ENCODE measurements at places on chromosomes 5 and 9. TPM values are rescaled to one million over a fixed set of nuclear protein-coding genes. Genes with fewer than 3 reads are reported as not detected.

Gene PFN3
- not detected for total RNA-seq

Gene MTREX
- 82.5 TPM for total RNA-seq

Gene SHOC1
- total RNA-seq: not detected

Gene LHFPL2
- 51.2 TPM for total RNA-seq

Gene TMEM161B
- 9.6 TPM for total RNA-seq

Gene CDH6
- 27.1 TPM for total RNA-seq

DNA sequence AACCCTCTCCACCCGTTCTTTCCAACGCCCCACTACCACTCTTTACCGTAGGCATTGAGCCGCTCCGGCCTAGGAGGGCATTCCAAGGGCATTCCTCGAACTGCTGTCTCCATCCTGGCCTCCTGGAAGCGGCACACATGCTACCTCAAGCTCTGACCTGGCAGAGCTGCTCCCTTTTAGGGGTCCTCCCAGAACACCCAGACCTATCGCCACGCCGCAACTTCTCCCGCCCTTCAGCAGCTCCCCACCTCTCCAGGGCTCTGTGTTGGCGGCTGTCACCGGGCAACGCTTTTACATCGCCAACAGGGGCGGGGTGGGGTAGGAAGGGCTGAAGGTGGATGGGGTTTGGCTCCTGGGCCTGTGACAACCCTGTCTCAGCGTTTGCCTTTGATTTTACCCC lies 4.6 kb upstream of the MYORG start:
- DNase-seq: peak; percentile 18

DNA sequence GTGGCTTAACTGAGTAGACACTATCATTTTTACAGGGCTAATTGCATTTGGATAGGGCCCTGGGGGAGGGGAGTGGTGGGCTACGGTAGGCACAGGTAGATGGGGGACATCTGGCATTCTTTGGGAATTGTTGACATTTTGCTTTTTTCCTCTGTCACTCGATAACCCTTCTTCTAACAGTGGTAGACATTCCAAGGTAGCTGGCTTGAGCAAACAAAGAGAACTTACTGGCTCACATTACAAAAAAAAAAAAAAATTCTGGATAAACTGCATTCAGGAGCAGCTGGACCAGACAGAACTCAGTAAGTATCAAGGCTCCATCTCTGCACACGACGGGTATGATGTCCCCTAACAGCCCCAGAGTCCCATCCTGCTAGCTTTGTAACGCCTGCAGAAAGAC lies 585.2 kb downstream of the ZNF608 start:
- DNase-seq: no peak

DNA sequence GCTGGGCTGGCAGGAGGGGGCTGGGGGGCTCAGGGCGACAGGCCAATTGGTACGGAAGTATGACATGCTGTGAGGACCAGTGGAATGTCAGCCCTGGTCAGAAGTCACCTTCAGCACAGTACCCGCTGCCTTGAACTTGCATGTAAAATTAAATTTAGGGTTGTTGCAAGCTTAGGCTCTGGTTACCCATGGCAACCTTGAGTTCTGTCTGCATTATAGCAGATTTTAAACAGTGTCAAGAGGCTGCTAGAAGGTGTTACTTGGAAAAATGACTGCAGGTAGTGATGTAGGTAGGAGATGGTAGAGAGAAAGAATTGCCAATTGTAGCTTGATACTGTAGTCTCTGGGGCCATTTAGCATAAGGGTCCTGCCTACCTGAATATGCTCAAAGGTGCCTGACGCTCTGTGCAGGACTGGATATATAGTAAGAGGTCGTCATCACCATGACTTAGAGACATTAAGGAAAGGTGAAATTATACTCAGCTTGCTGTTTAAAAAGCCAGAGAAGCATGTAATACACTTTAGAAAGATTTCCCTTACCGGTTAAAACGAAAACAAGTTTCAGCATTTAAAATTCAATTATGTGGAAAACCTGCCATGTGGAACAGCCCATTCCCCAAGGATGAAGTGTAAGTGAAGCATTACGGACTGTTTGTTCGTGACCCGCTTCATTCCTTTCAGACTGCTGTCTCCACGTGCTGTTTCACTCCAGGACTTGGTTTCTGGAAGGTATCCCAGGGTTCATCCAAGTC lies 169.0 kb downstream of the PDZD2 start:
- DNase-seq: no peak

DNA sequence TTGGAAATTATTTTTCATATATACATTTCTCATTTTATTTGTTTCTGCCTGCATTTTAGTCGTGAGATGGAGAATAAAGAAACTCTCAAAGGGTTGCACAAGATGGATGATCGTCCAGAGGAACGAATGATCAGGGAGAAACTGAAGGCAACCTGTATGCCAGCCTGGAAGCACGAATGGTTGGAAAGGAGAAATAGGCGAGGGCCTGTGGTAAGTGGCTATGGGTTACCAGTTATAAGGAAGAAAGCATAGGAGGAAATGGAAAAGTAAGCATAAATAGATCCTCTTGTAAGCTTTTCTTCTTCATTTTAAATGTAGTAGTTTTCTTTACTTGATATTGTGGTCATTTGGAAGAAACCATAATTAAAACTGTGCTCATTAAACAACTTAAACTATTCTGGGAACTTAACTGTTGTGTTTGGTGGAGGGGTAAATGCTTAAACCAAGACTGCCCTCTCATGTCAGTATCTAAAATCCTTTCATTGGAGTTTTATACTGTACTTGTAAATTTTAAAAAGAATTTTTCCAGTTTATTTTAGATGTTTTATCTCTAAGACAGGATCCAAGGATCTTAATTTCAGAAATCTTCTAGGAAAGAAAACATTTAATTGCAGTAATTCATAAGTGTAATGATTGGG lies 41.3 kb downstream of the MAP3K1 start:
- DNase-seq: no peak

DNA sequence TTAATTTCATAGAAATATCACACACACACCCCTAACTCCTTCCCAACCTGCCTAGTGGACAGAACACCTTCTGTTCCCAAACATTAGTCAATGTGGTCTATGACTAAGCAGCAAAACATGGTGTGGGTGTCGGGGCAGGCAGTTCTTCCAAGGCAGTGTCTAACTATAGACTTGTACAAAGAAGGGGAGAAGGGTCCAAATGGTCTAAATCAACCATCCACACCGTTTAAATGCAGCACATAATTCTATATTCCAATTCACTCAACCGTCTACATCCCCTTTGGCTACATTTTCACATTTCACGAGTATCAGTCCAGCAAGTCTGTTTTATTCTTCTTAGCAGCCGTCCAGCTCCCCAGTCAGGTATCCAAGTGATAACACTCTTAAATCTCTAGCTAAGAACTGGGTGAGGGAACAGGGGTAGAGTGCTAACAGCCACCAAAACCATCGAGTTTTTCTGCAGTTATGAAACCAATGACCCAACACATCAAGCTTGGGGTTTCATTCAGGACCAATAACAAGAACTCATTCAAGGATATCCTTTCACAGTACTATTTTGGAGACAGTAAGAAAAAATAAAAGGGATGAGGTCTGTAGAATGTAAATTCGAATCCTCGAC lies 3.3 kb downstream of the ZNF608 start:
- no peak for DNase-seq

DNA sequence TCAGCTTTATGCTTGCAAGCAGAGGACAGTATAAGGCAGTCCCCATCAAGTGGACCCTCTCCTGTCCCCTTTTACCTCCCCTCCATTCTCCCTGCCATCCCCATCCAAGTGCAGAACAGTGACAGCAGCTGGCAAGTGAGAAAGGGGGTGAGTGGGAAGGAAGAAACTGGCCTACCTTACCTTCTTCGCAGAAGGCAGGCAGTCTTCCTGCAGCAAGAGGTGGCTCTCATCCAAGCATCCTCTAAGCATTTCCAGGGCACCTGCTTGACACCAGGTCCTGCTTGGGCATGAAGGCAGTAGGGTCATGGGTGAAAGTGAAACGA lies 77.3 kb upstream of the SH3PXD2B start:
- no peak for DNase-seq

GRCh38 chr5:132826424-132827082 lies 3.9 kb downstream of the SHROOM1 start:
- DNase-seq: no peak

DNA sequence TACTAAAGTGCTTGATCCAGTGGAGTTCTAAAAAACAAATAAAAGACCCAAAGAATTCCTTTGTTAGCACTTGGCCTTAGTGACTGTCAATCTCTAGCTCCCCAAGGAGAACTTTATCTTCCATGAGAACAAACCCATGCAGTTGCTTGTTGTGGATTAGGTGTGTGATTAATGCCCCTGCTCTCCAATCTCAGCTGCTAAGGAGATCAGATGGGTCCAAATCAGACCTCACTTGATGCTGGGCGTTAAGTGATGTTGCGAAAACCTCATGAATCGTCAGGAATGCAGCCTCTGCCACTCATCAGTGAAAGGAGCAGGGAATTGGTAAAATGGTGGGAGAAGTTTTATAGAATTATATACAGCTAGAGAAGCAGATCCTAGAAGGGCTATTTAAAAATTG lies 133.7 kb downstream of the DMAC1 start:
- no peak for DNase-seq

DNA sequence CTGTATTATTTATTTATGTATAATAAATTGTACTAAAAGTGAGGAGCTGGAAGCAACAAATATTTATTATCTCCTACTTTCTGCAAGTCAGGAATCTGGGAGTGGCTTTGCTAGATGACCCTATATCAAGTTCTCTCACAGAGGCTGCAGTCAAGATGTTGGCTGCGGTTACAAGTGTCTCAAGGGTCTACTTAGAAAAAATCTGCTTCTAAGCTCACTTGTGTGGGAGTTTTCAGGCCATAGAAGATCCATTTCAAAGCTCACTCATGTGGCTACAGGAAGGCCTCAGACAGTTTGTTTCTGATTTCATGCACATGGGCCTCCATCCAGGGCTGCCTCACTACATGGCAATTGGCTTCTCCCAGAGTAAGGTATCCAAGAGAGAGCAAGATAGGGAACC lies 551.1 kb downstream of the CAAP1 start:
- DNase-seq: no peak

- no peak for DNase-seq
These were observed 4.1 kb downstream of the SLC31A2 start for GRCh38 chr9:113154946-113155345.

- no peak for DNase-seq
These were observed 16.1 kb downstream of the CCT5 start for GRCh38 chr5:10266137-10266536.

- no peak for DNase-seq
These were observed 121.5 kb downstream of the ISOC1 start for GRCh38 chr5:129216001-129216400.

- DNase-seq: no peak
These were observed 1.0 kb downstream of the LRRC8A start for GRCh38 chr9:128882677-128883603.

GRCh38 chr9:20220286-20220685 lies 402.0 kb downstream of the MLLT3 start:
- no peak for DNase-seq

GRCh38 chr5:83177803-83178202 lies 100.5 kb downstream of the XRCC4 start:
- DNase-seq: no peak

- no peak for DNase-seq
These were observed 9.5 kb downstream of the GRK6 start for GRCh38 chr5:177435847-177436536.

GRCh38 chr5:145467446-145467845 lies 367.7 kb downstream of the PRELID2 start:
- no peak for DNase-seq

DNA sequence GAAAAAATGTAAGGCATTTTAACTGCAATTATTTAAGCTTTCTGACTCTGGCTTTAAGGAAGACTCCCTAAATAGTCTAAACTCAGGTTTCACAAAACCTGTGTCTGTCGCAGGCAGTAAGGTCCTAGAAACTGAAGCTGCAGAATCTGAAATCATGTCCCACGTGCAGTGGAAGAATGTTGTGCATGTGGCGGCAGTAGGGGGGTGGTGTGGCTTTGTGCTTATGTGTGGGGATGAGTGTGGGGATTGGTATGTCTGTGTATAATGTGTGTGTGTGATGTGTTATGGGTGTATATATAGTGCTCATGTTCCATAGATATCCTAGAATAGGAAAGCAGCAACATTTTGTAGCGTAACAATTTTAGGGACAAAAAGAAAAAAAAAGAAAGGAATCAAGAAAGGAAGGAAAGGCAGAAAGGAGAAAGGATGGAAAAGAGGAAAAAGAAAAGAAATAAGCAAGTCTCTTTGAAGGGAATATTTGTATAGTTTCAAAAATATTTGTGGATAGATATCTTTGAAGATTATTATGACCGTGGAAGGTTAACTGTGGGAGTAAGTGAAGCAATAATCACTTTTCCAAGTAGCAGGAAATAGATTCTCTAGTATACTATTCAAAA lies 6.6 kb downstream of the ANKDD1B start:
- no peak for DNase-seq

- no peak for DNase-seq
These were observed 23.8 kb upstream of the NPM1 start for GRCh38 chr5:171363846-171364245.

GRCh38 chr9:69420611-69421270 lies 95.7 kb downstream of the ENTREP1 start:
- DNase-seq: no peak

- DNase-seq: no peak
These were observed 151.8 kb upstream of the EPB41L4A start for GRCh38 chr5:112570708-112571444.

GRCh38 chr9:93043122-93043521 lies 15.4 kb upstream of the SUSD3 start:
- no peak for DNase-seq
